ENCODE measurements at places on chromosomes 12 and 14.

GRCh38 chr12:117155278-117156060, 34.8 kb downstream of the FBXO21 start:
- DNase-seq, result peak; percentile 75

DNA sequence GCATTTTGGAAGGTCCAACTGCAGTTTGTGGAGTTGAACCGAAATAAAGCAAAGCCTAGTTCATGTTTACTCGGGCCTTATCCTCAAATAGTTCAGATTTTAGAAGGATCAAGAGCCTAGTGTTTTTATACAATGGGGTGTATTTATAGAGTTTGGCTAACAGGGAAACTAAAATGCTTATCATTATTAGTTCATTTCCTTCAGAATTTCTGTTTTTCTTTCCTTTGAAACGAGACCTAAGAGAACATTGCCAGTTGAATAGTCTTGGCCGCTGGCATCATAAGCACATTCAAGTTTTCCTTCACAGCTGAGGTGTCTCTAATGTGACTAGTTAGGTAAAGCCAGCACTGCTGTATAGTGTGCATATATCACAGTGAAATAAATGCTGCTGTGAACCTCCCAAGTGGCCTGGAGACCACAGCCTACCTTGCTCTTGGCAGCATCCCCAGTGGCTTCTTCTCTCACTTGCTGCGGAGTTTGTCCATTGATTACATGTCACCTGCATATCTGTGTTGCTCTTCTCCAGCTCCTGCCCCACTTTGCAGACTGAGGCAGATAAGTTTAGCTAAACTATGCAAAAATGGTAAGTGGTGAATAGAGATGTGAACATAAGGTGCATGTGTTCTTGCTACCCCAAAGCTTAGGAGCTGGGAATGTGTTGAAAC, 88.8 kb downstream of the ANO6 start:
- no peak for DNase-seq

DNA sequence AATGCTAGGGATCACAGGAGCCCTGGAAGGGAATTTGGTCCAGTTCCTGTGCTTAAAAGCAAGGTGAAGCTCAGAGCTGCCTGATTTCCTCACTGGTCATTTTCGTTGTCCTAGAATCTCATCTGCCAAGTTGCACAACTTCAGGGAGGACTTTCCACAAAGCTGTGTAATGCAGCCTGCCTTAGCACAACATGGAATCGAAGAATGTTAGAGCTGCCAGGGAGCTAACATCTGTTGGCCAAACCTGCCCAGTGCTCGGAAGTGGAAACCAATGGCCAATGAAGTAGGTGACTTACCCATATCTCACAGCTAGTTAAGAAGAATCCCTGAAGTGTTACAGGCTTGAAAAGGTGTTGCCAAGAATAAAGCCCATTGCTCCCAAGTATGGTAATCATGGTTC, 79.9 kb upstream of the SSTR1 start:
- no peak for DNase-seq

GRCh38 chr12:92718483-92718990, 15.7 kb downstream of the PLEKHG7 start:
- no peak for DNase-seq

DNA sequence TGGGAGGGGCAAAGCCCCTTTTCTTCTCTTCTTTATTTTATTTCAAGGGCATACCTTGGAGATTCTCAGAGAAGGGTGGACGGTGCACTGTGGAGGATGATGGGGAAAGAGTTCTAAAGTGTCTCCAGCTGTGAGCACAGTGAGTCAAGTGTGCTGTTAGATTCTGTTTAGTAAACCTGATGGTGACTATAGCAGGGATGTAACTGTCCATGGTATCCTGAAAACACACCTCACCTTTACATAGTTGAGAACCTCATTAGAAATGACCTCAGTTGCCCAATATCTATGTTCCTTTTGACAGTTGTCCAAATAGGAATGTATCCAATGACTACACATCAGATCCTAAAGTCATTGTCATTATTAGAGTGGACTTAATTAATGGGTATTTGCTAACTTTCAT, 38.0 kb downstream of the CNTN1 start:
- DNase-seq, result no peak

All from NCI-H524 (cell line).